Naive thymus-derived CD4-positive, alpha-beta T cell (primary cell): ENCODE measurements at places on chromosomes 13 and 19. TPM values are rescaled to one million over a fixed set of nuclear protein-coding genes. Genes with fewer than 3 reads are reported as not detected.

The MYO1F gene
- polyA plus RNA-seq = 1.0 TPM

GRCh38 chr13:106916329-106916976, 348.5 kb upstream of the ARGLU1 start:
- no peak for DNase-seq

- DNase-seq = no peak
These were observed 222.5 kb downstream of the OXGR1 start for GRCh38 chr13:96771486-96772367.

GRCh38 chr13:100334214-100334613, 245.3 kb downstream of the PCCA start:
- no peak for DNase-seq

GRCh38 chr13:94864474-94864873, 152.1 kb upstream of the SOX21 start:
- DNase-seq = no peak

The CAPS gene
- polyA plus RNA-seq = 4.1 TPM

DNA sequence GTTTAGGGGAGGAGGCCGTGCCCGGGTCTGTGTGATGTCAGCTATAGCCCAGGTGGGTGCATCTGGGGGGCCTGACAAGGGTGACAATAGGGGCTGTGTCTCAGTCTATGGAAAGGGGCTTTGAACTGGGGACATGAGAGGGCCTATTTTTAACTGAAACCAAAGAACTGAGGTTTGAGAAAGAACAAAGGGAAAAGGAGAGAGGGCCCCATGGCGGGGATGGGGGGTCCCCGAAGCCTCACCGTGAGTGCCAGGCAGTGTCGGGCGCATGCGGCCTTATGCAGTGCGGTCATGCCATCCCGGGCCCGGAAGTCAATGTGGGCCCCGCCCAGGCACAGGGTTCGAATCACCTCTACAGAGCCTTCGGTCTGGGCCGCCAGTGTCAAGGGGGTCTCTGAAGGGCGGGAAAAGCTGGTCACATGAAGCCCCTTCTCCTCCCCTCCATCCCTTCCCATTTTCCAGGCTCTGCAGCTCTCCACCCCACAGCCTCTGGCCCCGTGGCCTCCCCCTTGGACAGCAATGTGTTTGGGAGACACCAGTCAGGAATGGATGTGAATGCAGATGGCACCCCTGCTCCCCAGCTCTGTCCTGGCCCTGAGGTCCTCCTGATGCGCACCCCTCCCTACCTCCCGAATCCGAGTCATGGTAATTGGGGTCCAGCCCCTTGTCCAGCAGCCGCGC, 5.9 kb downstream of the SHANK1 start:
- DNase-seq = no peak

- DNase-seq = no peak
These were observed 2.0 kb upstream of the WDR88 start for GRCh38 chr19:33129901-33130300.

DNA sequence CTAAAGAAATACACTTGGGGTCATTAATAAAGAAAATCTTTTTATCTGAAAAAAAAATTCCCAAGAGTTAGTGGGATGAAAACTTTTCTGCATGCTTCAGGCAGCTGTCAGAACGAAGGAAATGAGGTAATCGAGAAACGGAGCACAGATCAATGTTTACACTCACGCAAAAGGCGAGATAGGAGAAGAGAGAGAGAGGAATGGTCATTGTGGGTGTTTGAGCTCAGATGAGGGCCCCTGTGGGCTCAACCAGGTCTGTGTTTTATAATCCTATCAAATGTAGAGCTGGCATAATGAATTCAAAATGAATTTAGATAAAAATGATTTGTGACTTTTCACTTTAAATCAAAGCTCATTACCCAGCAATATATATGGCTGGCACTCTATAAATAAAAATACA, 6.3 kb upstream of the RXFP2 start:
- DNase-seq = no peak

The SHC2 gene
- not detected for polyA plus RNA-seq

- no peak for DNase-seq
These were observed 6.5 kb upstream of the KCTD4 start for GRCh38 chr13:45207319-45207718.

DNA sequence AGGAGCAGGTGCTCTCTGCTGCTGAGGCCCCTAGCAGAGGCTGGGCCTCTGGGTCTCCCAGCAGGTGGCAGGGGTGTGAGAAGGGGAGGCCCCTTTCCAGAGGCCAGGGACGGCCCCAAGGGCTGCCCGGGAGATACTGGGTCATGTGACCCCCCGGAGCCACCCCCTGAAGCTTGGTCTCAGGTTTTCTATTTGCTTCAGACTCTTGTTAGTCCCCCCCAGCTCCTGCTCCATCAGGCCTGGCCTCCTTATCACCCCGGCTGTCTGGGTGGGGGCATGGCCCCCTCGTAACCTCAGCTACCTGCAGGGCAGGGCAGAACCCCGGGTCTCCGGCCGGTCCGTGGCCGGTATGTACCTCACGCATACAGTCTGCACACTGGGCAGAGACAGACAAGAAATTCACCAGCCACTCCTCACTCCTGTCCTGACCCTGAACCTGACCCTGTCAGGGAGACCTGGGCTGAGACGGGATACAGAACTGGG, 13.2 kb upstream of the TCF3 start:
- no peak for DNase-seq

DNA sequence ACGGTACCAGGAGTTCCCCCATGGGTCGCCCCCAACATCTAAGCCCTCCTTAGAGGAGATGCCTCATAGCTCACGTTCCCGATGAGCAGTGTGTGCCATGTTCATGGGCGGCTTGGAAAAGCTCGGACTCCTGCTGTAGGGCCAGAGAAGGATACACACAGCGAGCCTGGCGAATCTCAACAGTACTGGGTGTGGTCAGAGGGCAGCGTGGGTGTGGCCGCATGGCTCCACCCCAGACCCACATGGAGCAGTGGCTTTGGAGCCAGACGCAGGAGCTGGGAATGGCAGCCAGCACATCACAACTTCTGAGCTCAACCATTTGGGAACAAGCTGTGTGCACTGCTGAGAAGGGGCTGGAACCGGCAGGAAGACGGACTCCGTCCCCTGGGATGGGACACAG, 15.6 kb downstream of the CAPS start:
- DNase-seq = no peak

DNA sequence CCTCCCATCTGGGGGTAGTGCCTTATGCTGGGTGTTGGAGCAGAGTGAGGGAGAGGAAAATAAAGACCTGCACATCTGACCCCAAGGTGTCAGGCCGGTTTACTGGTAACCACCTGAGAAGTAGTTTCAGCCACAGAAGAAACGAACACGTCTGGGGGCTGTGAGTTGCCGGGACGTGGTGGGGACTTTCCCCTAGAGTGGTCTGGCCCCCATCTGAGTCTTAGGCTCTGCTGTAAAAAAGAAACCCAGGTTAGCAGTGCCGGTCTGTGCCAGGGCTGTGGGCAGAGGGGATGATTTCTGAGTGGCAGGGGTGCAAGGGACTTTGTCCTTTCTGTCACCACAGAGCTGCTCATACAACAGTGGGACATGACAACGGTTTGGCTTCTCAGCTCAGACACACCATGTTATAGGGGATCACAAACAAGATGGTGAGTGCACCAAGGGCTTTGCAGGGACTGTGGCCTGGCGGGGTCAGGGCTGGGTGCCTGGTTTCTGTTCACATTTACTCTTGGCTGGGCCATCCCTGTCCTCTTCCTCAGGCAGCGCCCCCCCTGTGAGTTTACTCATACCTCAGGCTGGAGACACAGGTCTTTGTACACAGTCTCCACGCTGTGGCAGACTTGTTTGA, 9.0 kb downstream of the GCDH start:
- DNase-seq = no peak

GRCh38 chr13:95209109-95209508, 92.1 kb downstream of the ABCC4 start:
- DNase-seq = no peak

GRCh38 chr19:47226426-47227351, 4.3 kb downstream of the BBC3 start:
- DNase-seq = peak; percentile 20

- no peak for DNase-seq
These were observed 56.8 kb upstream of the LATS2 start for GRCh38 chr13:21118180-21118579.

DNA sequence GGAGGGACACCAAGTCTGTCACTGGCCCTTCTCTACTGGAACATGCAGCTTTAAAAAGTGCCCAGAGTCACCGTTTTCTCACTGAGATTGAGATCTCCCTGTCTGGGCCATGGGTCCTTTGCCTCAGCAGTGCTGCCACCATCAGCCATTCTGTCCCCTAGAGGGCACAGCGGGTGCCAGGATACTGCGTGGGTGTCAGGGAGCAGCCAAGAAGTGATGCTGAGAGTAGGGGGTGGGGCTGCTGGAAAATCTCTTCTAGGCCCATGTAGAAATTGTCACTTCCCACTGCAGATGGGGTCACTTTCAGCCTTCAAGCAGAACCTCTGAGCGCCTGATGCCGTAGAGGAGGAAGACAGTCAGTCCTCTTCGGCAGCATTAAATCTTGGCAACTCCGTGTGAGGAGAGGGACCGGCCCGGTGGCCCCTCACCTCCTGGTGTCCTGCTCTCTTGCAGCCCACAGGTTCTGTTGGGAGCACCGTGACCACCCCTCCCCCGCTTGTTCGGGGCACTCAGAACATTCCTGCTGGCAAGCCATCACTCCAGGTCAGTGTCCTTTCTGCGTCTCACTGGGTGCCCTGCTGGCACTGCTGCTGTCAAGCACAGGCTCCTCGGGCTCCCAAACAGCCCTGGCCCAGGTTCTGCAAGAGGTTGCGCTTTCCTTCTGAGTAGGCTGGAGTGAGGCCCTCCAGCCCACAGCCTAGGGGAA, 21.4 kb downstream of the TSSK6 start:
- no peak for DNase-seq

The DAND5 gene
- polyA plus RNA-seq = not detected

DNA sequence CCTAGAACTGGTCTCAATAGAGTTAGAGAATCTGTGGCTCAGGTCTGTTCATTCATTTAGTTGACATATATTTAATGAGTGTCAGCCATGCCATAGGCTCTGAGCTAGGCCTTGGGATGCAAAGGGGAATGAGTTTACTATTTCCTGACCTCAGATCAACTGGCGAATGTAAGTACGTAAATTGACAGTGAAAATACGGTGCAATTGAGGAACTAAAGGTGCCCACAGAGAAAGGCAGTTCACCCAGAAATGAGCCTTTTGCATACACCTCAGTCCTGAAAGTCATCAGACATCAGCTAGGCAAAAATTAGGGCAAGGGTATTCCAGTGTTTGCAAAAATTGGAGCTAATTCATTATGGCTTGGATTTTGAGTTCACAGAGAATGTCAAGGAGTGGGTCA, 20.6 kb upstream of the UPF3A start:
- no peak for DNase-seq

GRCh38 chr13:110155072-110155471, 151.9 kb downstream of the COL4A1 start:
- no peak for DNase-seq

DNA sequence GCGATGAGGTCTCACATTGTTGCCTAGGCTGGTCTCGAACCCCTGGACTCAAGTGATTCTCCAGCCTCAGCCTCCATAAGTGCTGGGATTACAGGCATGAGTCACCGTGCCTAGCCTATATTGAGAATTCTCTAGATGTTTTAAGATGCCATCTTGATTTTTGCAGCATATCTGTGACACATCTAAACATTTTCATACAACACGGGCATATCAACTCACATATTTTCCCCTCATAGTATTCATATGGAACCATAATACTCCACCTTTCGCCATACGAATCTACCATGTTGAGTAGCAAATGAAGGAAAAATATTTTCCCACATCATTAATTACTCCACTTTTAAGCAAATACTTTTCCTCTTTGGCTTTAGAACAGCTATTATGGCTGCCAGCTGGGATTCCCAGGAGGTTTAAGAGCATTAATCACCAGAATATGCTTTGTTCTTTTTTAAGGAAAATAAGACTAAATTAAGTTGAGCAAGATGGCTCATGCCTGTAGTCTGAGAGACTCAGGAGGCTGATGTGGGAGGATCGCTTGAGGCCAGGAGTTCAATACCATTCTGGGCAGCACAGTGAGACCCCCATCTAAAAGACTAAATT, 56.9 kb upstream of the GTF2F2 start:
- no peak for DNase-seq

The FFAR1 gene
- polyA plus RNA-seq = not detected

DNA sequence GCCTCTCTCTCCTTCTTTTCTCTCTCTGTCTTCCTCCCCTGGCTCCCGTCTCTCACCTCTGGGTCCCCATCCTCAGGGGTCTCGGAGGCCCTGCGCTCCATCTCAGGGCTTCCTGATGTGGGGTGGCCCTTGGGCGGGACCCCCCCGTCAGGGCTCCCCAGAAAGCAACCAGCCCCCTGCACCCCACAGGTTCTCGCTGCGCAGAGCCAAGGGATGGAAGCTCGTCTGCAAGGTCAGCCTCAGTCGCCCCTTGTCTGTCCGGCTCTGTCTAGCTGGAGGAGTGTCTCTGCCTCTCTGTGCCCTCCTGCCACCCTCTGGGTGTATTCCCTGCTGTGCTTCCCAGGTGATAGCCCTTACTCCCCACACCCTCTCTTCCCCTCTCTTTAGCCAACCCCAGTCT, at the start of gene SBK3:
Gene SBK3, minus strand, starts transcription at position 101 of the 400 bp plus-strand sequence. Its CDS starts 0 bp downstream, at position 101.
- DNase-seq = no peak

The OSCAR gene
- polyA plus RNA-seq = 0.13 TPM

DNA sequence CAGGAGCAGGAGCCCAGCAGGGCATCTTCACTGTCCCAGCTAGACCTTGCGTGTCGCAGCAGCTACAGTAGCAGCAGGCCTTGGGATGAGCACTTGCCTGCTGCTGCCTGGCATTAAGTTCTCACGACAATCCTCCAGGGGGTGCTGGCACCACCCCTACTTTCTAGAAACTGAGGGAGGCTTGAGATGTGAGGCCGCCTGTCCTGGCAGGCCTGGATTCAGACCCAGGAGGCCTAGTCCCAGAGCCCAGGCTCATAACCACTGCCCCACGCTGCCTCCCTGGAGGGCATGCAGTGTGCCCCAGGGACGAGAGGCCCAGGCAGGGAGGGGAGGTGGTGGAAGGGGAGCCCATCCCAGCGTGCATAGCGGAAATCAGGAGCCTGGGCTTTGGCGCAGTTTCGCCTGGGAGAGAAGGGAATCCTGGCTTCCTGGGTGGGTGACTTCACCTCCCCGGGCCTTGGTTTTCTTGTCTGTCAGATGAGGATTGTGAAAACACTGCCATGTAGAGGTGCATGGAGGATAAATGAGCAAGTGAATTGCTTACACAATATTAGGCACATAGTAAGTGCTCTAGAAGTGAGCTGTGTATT, 26.1 kb downstream of the PPP5C start:
- DNase-seq = no peak

- no peak for DNase-seq
These were observed 5.6 kb downstream of the INAFM1 start for GRCh38 chr19:47280183-47280797.

GRCh38 chr13:46866150-46866549, 30.7 kb downstream of the HTR2A start:
- no peak for DNase-seq

The KLC3 gene
- polyA plus RNA-seq = 0.18 TPM

The GIPR gene
- polyA plus RNA-seq = not detected

The STK11 gene
- 28.9 TPM for polyA plus RNA-seq

The PSG2 gene
- polyA plus RNA-seq = not detected

The ZNF723 gene
- not detected for polyA plus RNA-seq

The FCER2 gene
- 0.52 TPM for polyA plus RNA-seq

DNA sequence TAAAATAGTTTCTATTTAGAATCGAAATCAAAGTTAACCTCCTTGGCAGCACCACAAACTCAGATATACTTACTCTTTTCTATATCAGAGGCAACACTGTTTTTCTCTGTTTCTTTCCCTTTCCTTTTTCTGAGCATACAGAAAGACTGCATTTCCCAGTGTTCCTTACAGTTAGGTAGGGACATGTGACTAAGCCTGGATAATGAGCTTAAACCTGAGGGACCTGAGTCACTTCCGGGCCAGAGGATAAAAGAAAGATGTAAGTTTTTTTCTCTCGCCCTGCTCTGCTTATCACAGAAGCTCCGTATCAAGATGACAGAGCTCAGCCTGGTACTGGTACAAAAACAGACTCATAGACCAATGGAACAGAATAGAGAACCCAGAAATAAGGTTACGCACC, 531.9 kb downstream of the KLF12 start:
- no peak for DNase-seq
